Fibroblast of skin of left biceps (primary cell): ENCODE measurements at places on chromosomes 2 and 18.
A peak's percentile ranks its signal among the peaks of the same experiment; 100 is the strongest.

- DNase-seq, result no peak
These were observed 14.6 kb downstream of the ZEB2 start for GRCh38 chr2:144505245-144505831.

GRCh38 chr2:64313398-64313723 is 140.6 kb upstream of the LGALSL start:
- DNase-seq, result no peak

GRCh38 chr18:2411381-2411960 is 159.8 kb downstream of the METTL4 start:
- DNase-seq, result no peak

- no peak for DNase-seq
These were observed 253.8 kb downstream of the TNS1 start for GRCh38 chr2:217749008-217749407.

DNA sequence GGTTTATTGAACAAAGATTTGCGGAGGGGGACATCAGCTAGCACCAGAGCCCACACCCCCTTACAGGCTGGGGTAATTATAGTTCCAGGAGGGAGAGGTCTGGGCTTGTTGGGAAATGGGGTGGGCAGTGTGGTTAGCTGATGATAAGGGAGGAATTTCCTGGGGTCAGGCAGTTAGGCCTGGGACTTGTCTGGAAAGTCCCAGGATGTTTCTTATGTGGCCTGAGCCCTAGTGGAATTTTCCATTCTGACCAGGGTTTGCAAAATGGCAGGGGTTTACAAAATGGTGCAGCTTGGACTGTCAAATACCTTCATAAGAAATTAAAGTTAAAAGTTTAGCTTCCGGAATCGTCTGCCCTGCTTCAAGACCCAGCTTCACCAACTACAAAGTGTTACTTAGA is 199.1 kb downstream of the FBXO15 start:
- DNase-seq, result no peak

DNA sequence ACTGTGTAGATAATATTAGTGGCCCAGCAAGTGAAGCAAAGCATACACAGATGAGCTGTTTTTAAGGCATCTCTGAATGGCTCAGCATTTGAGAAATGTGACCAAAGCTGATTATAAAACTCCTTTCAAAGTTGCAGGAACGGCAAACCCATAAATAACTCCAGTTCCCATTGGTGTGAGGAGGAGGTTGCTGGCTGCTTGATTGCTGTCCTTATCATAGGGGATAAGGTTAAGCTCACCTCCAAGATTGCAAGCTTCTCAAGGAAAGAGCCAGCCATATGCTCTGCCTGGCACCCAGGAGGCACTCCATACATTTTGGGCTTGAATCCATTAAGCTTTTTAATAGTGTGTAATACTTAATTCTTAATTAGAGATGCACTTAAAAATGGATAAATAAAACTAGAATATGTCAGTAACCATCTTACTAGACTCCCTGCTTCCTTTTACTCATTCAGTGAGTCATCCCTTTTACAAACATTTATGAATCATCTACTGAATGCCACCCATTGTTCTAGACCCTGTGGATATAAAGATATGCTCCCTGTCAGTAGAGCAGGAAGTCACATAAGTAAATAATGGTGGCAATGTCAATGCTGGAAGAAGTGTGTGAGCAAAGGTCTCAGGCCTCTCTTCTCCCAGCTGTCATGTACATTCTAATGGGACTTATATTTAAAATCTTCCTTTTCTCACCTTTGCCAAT is 99.3 kb downstream of the SPATS2L start:
- DNase-seq, result peak; percentile 49

DNA sequence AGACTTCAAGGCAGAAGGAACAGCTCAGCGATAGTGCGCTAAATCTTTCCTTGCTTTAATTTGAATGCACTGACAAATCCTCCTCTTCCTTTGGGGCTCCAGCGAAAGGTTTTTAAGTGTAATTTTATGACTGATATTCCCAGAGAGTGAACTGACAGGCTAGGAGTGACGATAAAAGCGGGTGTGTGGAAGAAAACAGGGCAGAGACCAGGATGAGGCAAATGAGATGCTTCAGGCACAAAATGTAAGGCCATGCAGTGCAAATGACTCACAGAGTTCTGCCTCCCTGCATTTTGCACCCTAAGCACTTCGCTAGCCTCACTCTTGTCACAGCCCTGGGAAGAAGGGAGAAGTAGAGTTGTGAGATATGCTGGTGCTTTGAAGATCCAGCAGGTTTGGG is 14.7 kb downstream of the KLHL23 start:
- no peak for DNase-seq
